ENCODE measurements at places on chromosomes 5 and 9.

GRCh38 chr5:134226441-134227192 lies 744 bp upstream of the PPP2CA start:
- DNase-seq = peak; percentile 79

GRCh38 chr9:133950192-133950591 lies 41.9 kb downstream of the VAV2 start:
- DNase-seq = no peak

GRCh38 chr9:132006677-132007370 lies 72.8 kb downstream of the MED27 start:
- no peak for DNase-seq

DNA sequence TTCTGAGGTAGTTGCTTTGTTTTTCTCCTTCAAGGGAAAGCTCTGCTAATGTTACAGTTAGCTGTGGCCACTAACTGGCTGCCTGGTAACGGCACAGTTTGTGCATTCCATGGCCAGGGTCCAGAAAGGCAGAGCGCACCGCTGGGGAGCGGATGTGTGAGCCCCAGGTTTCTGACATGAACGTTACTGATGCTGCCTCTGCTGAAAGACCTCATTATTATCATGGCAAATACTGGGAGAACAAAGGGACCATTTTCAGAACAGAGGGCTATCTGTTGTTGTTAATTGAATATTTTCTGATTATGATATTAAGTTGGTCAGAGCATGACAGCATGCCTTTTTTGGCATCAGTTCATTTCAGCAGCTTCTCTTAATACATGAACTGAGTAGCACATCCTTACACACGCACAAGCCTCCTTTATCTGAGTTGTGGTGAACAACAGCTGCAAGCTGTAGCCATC lies 134.1 kb downstream of the NUDT12 start:
- no peak for DNase-seq

DNA sequence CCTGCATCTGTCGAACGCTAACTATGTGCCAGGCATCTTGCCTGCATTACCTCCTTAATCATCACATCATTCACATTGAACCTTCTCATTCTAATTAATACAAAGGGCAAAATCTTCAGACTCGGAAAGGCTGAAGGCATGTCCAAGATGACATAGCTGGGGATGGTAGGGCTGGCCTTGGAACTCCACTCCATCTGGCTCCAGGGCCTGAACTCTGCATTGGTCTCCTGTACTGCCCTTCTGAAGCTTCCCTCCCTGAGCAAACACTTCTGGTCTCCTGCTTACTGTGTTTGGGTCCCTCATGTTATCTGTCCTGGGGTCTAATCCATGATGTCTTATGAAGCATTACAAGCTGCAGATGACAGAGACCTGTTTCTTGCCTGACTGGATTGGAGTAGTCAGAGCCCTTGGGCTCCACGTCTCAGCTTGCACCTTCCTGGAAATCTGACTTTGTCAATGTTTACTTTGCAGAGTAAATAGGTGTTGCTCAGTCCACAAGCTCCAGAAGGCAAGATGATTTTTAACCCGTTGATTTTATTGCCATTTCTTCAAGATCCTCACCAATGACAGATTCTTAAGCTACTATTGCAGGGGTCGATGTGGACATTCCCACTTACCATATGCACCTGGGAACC lies 106.1 kb downstream of the GALNT10 start:
- DNase-seq = no peak

DNA sequence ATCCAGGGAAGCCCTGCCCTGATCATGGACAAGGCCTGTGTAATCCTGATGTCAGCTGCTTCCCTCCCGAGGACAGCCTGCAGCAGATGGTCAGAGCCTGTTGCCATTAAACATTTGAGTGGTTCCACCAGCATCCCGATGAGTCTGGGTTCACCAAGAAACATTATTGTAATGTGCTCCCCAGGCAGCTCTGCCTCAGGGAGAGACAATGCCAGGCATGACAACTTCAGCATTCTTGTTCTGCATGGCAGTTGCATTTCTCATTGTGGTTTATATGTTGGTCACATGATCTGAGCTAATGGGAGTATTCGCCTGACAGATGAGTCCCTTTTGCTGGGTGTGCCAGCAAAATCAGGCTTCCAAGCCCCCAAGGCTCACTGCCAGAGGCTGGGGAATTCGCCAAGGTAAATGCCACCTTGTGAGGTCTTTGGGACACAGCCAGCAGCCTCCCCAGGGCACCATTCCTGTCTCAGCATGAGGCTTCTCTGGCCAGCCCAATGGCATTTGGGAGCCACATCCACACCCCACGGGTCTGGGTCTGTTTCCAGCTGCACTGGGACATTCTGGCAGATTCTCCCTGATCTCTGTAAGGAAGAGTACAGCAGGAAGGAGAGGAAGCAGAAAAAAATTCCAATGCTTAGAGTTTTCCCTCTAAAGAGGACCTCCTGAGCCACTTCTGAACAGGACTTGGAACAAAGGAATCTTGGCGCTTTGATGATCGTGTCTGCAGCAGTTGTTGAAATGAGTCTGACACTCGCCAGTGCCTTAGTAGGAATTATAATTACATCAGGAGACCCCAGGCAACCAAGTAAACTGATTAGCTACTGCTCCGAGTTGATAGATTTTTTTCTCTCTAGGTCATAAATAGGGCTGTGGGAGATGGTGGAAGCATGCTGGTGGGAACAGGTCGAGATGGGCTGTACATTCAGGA lies 18.7 kb downstream of the KCNIP1 start:
- no peak for DNase-seq

DNA sequence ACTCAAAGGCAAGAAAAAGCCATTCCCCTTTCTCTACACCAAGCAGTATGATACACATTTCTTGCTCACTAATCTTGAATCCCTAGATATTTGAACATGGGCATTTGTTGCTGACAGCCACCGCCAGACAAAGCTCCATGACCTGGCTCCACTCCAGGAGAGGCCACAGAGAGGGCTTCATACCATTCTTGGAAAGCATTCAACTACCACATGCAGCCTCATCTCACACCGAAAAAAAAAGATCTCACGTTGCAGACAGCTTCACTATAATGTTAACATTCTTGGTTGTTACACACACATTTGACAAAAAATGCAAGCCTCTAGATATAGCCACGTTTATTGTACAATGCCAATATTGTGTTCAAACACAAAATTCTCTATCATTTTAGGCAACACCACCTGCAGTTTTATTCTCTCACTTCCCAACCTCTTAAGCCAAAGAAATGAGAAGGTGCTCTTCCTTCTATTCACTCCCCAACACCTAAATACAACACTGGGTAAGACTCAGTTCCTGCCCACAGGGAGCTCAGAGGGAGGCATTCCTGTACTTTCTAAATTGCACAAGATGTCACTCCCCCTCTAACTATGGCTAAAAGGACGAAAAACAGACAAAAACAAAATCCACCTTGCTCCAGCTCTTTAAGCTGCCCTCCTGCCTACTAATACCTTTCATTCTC lies 222.4 kb downstream of the TSSK1B start:
- DNase-seq = no peak

DNA sequence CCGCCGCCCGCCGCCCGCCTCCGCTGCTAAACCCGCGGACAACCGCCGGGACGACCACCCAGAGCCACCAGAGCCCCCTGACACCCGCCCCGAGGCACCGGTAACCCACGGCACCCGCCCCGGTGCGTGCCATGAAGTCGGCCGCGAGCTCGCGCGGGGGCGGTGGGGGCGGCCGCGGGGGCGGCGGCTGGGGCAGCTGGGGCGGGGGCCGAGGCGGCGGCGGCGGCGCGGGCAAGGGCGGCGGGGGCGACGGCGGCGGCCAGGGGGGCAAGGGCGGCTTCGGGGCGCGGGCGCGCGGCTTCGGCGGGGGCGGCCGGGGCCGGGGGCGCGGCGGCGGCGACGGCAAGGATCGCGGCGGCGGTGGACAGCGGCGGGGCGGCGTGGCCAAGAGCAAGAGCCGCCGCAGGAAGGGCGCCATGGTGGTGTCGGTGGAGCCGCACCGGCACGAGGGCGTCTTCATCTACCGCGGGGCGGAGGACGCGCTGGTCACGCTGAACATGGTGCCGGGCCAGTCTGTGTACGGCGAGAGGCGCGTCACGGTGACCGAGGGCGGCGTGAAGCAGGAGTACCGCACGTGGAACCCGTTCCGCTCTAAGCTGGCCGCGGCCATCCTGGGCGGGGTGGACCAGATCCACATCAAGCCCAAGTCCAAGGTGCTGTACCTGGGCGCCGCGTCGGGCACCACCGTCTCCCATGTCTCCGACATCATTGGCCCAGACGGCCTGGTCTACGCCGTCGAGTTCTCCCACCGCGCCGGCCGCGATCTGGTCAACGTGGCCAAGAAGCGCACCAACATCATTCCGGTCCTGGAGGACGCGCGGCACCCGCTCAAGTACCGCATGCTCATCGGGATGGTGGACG lies 499 bp downstream of the FBLL1 start:
- DNase-seq = no peak

DNA sequence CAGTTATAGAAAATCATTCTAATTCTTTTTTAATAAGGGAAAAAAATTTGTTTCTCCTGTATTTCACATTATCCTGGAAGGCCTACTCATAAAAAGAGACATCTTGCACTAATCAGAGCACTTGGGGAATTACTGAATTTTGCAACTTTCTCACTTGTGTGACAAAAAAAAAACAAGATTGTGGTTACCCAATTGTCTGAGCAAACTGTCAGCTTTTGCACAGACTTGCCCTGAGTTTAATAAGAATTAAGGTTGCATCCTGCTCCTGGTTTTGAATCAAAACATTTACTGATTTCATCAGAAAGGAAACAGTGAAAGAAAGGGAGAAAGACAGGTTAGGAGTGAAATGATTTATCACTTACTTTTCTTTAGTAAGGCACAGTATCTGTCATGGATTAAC lies 10.6 kb upstream of the SH3RF2 start:
- DNase-seq = no peak

GRCh38 chr5:115941051-115941675 lies 21.1 kb upstream of the LVRN start:
- DNase-seq = no peak

DNA sequence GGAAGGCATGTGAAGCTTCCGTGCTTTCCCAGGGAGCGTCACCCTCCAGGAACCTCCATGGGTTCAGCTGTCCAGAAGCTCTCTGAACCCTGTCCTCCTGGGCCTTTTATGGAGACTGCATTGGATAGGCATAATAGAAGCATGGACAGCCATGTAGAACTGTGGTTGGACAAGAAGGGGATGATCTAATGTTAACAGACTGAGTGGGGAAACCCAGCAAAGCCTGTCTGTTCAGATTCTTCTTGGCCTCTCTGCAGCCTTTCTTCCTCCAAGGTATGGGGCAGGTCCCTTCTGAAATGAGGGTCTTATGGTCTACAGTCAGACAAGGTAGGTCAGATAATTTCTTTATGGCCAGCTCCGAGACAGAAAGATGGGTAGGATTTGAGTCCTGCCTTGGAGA lies 59.1 kb upstream of the CTNNA1 start:
- DNase-seq = no peak

GRCh38 chr9:114155263-114155994 lies at the start of gene COL27A1:
TSS of gene COL27A1 (plus strand) at chr9:114155537. CDS start at chr9:114155951, 414 bp downstream.
- DNase-seq = peak; percentile 68

DNA sequence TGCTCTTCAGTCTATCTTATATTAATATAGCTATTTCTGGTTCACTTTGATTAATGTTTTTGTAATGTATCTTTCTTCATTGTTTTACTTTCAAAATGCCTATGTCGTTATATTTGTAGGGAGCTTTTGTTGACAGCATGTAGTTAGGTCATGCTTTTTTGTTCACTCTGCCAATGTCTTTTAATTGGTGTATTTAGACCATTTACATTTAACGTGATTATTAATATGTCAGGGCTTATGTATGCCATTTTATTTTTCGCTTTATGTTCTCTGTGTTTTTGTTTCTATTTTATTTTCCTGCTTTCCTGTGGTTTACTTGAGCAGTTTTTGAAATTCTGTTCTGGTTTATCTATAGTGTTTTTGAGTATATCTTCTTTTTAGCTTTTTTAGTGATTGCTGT lies 10.8 kb downstream of the GARIN3 start:
- no peak for DNase-seq

GRCh38 chr5:31502506-31502905 lies 29.4 kb downstream of the DROSHA start:
- DNase-seq = no peak

- DNase-seq = peak; percentile 14
Observed at GRCh38 chr9:21317956-21318923, 13.1 kb upstream of the IFNA5 start.

GRCh38 chr5:17132444-17133083 lies 84.9 kb upstream of the BASP1 start:
- DNase-seq = no peak

GRCh38 chr9:134839455-134840125 lies 41.0 kb upstream of the FCN2 start:
- DNase-seq = no peak

GRCh38 chr5:135318924-135319323 lies 80.1 kb downstream of the MACROH2A1 start:
- no peak for DNase-seq

DNA sequence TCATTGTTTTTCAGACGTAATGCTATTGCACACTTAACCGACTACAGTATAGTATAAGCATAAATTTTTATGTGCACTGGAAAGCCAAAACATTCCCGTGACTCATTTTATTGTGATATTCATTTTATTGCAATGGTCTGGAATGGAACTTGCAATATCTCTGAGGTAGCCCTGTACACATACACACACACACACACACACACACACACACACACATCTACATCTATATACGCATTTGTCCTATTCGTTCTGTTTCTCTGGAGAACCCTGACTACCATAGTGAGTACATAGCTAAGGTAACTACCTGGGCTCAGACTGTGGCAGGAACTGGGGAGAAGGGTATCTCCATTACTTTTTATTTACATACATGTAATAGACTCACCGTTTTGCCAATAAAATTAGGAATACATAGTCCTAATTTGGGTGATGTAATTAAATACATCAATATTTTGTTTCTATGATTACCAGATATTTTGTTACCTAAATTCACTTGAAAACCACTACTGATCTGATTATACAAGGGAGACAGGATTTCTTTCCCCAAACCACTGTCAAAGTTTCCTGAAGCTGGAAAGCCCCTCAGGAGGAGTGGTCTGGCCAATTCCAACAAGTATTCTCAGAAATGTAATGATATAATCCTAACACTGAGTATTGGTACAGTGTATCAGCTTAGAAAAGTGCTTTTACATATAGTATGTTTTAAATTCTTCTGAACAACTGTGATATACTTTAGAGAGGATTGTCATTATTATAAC lies 74.0 kb upstream of the PLPP1 start:
- no peak for DNase-seq
